Fibroblast of skin of scalp (primary cell): ENCODE measurements at places on chromosomes 1 and 21.
A peak's percentile ranks its signal among the peaks of the same experiment; 100 is the strongest.

DNA sequence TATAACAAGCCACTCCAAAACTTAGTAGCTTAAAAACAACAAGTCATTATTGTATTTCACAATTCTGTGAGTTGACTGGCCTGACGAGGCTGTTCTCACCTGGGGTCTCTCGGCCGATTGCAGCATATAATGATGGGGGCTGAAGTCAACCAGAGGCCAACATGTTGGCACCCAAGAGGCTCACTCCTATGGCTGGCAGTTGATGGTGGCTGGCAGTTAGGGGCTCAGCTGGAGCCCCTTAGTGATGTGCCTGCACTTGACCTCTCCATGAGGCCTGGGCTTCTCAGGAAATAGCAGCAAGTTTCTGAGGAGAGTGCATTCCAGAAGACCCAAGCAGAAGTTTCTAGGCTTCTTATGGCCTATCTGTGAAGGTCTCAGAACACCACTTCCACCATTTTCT is 459.4 kb downstream of the NPHP4 start:
- DNase-seq: no peak

DNA sequence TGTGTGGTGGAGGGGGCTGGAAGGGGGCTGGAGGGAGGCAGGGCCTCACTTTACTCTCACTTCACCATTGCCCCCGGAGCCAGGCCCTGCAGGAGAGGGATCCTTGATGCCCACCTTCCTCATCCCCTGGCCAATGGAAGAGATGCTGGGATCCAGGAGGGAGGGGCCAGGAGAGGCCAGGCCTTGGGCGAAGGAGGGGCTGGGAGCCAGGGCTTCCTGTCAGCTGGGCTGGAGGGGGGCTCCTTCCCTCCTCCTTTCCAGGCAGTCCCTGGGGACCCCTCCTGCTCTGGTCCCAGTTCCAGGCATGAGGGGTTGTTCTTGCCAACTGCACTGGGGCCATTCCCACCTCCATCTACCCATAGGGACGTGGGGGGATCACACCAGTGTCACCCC is 5.7 kb downstream of the AHDC1 start:
- DNase-seq: peak; percentile 67

DNA sequence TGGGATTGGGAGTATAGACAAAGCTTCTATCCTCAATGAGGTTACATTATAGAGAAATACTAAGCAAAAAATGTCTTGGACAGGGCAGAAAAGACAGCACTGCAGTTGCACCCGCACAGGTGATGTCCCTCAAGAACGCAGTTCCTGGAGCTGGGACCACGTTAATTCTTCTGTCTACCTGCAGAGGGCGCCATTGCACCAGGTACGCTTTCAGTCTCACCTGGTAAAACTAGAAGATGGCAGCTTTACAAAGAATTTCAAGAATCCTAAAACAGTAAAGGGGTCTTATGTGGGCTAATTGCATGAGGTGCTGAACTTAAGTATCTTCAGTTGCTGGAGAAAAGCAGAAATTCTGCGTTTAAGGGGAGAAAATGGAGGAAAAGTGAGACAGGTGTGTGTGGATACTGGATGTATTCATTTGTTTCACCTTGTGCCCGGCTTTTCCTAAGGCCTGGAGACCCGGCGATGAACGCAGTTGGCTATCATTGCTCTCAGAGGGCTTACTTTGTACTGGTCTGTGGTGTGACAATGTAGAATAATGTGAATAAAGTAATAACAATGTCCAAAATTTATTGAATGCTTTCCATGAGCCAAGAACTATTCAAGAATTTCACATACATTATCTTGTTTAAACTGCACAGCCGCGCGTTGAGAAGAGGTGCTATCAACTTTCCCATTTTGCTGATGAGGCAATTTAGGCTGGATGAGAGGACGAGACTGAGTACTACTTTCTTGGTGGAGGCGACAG is 276.3 kb upstream of the GREM2 start:
- DNase-seq: no peak

DNA sequence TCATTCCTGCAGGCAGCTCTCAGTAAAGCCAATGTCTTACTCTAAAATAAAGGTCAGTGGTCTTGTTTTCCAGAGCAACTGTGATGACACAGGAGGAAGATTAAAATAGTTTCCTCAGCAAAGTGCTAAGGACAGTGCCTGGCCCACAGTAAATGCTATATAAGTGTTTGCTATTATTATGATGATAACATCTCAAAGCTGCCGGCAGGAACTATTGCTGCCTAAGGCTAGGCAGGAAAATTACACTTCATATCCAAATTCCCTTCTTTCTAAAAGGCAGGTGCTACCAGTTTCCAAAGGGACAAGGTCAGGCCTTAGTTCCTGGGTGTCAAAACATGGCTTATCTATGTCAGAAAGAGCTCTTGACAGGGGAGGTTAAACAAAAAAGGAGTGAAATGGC is 401.3 kb downstream of the HHAT start:
- no peak for DNase-seq

- peak; percentile 10 for DNase-seq
Measured at GRCh38 chr1:59560807-59561450, 253.8 kb upstream of the HOOK1 start.

DNA sequence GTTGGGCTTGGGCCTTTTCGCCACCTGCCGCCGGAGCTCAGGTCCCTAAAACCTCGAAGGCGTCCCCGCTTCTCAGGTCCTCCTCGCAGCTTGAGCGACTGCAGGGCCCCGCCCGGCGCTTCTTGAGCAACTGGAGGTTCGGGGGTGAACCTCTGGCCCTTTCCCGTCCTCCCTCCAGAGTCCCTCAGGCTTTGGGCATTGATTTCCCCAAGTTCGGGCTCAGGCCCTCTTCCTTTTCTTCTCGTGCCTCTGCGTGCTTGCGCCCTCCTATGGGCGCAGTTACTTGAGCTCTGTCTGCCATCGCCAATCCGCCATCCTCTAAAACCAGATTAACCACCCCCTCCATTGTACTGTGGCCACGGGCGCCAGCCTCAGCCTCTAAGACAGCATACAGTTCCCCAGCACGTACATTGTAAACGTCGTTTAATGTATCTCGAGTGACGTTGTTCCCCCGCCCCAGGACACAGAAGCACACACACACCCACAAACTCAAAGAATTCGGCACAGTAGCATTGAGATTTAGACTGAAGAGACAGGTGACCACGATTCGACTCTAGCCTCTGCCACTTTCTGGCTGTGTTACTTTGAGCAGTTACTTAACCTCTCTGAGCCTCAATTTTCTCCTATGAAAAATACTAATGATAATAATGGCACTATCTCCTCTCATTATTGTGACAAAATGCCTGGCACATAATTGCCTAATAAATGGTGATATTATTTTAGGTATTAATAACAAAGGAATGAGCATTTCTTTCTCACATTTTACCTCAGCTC is 22.6 kb downstream of the BTG2 start:
- DNase-seq: peak; percentile 60

DNA sequence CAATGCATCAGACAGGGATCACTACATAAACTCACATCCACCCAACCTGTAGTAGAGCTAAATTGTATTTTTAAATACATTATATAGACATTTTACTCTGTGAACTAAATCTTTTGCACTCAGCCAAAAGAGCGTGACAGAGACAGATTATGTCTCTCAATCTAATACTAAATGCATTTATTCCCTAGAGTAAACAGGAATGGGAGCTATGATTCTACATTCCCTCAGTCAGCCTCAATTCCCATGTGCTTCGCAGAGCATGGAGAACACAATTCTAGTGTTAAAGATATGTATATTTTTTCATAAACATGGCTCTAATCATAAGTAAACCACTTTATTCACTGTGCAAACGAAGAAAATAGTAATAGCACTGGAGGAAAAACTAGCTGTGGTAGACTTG is 16.5 kb downstream of the PIGK start:
- DNase-seq: peak; percentile 86

DNA sequence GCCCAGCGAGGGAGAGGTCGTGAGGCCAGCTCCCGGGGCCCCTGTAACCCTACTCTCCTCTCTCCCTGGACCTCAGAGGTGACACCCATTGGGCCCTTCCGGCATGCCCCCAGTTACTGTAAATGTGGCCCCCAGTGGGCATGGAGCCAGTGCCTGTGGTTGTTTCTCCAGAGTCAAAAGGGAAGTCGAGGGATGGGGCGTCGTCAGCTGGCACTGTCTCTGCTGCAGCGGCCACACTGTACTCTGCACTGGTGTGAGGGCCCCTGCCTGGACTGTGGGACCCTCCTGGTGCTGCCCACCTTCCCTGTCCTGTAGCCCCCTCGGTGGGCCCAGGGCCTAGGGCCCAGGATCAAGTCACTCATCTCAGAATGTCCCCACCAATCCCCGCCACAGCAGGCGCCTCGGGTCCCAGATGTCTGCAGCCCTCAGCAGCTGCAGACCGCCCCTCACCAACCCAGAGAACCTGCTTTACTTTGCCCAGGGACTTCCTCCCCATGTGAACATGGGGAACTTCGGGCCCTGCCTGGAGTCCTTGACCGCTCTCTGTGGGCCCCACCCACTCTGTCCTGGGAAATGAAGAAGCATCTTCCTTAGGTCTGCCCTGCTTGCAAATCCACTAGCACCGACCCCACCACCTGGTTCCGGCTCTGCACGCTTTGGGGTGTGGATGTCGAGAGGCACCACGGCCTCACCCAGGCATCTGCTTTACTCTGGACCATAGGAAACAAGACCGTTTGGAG is 23.7 kb upstream of the TNFRSF1B start:
- no peak for DNase-seq

DNA sequence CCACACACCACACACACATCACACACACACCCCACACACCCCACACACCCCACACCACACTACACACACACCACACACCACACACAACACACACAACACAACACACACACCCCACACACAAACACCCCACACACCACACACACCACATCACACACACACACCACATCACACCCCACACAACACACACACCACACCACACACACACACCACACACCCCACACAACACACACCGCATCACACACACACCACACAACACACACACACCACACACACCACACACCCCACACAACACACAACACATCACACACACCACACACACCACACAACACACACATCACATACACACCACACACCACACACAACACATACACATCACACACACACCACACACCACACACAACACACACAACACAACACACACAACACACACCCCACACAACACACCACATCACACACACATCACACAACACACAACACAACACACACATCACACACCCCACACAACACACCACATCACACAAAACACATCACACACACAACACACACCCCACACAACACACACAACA is 2.4 kb downstream of the LYPD8 start:
- no peak for DNase-seq

- DNase-seq: no peak
Measured at GRCh38 chr21:46110499-46111192, 12.7 kb downstream of the COL6A2 start.

DNA sequence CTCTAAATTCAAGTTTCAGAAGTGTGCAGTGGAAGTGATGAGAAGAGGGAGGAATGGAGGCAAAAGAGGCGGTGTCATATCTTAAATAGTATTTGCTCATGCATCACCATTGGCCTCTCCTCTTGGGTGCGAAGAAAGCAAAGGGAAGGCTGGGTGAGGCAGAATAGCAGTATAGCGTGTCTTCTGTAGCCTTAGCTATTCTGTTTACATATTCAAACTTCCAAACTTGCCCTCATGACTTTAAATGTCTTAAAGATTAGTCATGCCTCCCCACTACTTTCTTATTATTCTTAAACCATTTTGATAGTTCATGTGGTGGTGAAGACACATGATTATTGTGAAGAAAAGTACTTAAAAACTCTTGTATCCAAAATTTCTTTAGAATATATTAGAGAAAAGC is 104.6 kb upstream of the TENT5C start:
- peak; percentile 71 for DNase-seq
